LoVo (cell line): ENCODE measurements at places on chromosomes 7 and 10.
A peak's percentile ranks its signal among the peaks of the same experiment; 100 is the strongest.

- no peak for DNase-seq
Measured at GRCh38 chr10:25388862-25389206, 214.0 kb downstream of the GPR158 start.

DNA sequence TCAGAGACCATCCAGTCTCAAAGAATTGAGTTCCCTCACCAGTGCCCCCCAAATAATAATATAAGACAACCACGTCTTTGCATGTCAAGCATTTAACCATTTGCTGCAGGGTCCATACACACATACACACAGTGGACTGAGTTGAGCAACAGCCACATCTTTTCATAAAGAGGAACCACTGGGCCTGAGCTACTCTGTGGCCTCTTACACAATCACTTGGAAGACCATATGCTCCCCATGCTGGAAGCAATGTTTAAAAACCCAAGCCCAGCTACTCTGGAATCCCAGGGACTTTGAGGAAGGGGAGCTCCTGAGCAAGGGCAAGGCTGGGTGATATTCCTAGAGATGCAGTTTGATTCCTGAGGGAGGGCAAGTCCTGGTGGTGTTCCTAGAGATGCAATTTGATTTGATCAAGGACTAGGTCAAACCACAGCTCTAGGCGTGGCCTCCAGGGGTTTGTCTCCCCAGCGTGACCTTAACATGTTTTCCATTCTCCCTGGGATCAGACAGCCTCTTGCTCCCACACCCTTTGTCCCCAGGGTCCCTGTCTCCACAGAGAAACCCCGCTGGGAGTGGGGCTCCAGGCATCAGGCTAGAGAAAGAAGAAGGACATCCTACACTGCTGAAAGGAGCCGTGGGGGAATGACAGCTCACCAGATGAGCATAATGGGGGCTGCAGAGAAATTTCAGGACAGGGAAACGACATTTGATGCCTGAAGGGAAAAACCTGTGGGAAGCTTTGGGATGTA, 376.2 kb upstream of the MGMT start:
- no peak for DNase-seq

DNA sequence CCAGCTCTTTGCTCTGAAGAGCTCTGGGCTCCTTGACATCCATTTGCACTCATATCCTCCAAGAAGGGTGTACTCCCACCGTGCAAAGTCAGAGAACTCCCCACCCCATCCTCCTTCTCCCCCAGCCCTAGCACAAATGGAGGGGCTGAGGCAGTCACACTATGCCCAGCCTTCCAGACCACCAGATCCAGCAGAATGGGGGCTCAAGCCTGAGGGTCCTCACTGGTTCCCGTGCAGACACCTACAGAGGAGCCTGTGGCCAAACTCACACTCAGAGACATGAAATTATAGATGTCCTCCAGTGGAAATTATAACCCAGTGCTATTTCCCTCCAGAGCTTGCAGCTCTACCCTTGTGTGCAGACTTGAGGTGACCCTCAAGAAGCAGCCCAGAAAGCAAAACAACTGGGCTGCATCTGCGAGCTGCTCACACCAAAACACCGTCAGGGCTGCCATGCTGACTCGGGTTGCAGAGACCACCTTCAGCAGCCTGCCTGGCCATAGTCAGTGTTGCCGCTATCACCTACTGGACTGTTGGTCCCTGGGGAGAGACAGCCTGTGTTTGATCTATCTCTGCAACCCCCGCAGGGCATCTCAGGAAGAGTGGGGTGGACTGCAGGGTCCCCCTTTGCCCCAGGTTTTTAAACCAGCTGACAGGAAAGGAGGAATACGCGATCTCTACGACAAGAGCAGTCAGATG, 7.4 kb downstream of the ZNF488 start:
- DNase-seq, result no peak

DNA sequence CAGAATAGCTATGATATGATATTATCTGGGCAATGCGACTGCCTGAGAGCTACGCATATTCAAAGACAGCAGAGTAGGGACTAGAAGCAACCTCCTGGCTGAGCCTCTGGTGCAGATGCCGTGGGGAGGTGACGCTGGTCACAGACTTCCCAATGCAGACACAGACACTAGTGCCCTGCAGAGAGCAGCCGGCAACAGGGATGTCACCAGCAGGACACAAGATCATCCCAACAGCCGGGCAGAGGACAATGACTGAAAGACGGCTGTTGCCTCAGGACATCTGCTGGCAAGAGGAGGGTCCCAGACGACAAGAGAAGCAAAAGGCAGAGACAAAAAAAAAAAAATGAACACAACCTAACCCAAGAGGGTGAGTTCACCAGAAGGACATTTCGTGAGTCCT, 104.6 kb downstream of the CALN1 start:
- no peak for DNase-seq

GRCh38 chr7:128200376-128200775, 40.7 kb upstream of the LEP start:
- no peak for DNase-seq

DNA sequence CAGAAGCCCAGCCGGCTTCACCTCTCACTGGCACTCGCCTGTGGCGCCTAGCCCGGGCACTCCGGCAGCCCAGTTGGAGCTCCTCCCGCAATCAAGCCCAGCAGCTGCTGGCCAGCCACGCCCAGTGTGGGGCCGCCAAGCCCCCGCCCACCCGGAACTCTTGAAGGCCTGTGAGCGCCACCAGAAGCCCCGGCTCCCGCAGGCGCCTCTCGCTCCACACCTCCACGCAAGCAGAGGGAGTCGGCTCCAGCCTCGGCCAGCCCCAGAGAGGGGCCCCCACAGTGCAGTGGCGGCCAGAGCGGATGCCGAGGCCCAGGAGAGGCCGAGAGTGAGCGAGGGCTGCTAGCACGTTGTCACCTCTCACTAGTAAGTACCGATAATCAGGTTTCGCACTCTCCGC, 240.7 kb downstream of the TFEC start:
- DNase-seq, result no peak

GRCh38 chr7:66276363-66276762, 71.2 kb downstream of the TPST1 start:
- DNase-seq, result no peak

GRCh38 chr7:85055906-85056305, 130.9 kb downstream of the SEMA3D start:
- DNase-seq, result no peak

DNA sequence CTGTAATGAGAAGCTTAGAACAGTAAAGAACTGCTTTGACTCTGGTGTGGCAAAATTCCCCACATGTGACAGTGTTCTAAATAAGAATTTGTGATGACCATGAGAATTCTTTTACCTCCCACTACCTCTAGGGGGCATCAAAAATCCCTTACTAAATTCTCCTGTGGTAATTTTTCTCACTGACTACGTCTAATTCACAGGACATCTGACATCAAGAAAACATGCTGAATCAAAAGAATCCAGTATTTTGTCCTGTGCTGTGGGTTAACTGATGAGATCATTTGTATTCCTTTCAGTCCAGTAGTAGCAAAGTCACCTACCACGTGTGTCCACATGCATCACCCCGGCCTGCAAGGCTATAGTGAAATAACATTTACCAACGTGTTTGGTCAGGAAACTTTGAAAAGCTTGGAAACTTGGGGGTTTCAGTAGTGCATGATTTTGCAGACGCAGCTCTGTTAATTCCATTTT, 103.8 kb downstream of the ATE1 start:
- peak; percentile 13 for DNase-seq

DNA sequence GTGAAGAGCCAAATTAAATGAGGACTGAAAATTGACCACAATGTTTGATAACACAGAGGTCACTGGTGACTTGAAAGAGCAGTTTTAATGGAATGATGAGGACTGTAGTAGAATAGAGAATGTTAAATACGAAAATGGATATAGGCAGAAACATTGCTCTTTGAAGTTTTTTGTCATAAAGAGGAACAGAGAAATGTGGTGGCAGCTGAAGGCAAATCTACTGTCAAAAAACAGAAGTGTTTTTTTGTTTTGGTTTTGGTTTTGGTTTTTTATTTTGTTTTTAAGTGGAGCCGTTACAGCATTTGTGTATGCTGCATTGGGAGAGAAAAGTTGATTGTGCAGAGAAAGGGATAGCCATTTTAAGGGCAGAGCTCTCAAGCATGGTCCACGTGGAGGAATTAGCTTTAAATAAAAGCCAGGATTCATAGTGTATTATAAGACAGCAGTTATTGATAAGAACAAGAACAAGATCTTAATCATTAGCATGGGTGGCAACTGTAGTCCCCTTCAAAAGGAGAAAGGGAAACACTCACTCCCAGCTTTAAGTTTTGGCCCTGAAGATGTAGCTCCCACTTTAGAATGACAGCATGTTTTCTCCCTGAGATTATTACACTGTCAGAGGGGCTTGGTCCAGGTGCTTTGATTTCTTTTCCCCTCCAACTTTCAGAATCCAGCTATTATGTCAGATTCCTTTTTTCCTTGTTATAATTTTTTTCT, 156.7 kb upstream of the BET1 start:
- no peak for DNase-seq

DNA sequence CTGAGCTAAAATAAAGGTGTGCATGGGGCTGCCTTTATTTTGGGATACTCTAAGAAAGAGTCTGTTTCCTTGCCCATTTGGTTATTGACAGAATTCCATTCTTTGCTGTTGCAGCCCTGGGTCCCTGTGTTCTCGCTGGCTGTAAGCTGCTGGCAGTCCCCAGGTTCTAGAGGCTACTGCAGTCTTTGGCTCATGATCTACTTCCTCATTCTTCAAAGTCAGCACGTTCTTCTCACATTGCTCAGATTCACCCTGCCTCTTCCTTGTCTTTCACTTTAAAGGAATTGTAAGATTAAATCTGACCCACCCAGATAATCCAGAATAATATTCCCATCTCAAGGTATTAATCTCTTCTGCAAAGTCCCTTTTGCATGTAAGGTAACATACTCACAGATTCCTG, 620.3 kb downstream of the CCSER2 start:
- DNase-seq, result no peak

DNA sequence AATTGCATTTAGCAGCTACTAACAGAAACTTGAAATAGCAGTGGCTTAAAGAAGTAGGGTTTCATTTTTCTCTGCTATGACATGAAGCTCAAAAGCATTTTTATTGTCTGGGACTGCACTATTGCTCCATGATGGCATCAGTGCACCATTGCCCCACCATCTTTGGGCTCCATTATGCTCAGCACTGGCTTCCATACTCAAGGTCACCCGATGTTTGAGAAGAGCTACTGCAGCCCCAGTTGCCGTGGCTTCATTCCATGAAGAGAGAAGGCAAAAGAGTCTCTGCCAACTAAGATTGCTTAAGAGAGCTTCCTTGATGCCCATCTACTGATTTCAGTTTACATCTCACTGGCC, 192.2 kb upstream of the LRGUK start:
- DNase-seq, result no peak

DNA sequence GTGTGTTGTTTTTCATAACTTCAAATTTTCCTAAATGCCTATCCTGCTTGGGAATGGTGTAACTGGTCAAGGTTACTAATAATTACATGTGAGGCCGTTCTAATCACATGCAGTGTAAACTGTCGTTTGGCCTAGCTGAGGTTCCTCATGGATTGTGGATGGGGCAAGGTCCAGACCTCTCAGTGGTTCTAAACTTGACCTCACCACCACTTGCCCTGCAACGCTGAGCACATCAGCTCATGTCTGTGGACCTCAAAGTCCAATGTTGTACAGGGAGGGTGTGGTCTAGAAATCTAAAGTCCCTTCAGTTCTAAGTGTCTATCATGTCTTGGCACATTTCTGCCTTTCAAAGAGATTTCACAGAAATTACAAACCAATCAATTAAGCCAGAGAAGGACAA, 15.6 kb downstream of the RBP3 start:
- no peak for DNase-seq

- no peak for DNase-seq
Measured at GRCh38 chr7:2834748-2835441, 9.2 kb downstream of the GNA12 start.

DNA sequence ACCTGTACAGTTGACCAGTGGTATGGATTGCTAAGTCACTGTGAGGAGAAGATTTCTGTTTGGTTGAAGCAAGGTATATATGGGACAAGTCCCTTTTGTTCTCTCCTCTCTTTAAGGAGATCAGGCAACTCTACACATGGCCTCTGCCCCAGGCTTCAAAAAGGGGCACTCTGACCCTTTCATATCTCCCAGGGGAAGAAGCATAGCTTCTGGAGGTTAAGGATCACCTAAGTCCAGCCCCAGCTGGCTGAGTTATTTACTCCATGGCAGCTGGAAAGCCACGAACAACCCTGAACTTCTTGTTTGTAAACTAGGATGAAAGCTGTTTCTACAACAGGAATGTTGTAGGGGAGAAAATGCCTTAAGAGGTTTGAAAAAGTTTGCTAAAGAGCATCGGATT, 129.2 kb upstream of the FEZF1 start:
- no peak for DNase-seq

DNA sequence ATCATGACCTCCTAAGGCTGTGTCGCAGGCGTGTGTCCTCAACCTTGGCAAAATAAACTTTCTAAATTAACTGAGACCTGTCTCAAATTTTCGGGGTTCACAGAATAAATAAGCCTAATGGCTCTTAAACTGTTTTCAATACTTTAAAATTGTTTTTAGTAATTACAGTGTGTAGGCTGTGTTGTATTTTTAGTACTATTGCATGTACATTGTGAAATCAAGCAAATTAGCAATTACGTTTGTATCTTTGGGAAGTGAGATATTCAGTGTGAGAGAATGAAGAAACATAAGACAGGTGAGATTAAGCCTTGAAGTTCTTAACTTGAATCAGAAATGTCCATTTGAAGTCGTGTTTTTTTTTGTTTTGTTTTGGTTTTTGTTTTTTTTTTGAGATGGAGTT, 4.8 kb upstream of the AKR1B10 start:
- DNase-seq, result no peak

DNA sequence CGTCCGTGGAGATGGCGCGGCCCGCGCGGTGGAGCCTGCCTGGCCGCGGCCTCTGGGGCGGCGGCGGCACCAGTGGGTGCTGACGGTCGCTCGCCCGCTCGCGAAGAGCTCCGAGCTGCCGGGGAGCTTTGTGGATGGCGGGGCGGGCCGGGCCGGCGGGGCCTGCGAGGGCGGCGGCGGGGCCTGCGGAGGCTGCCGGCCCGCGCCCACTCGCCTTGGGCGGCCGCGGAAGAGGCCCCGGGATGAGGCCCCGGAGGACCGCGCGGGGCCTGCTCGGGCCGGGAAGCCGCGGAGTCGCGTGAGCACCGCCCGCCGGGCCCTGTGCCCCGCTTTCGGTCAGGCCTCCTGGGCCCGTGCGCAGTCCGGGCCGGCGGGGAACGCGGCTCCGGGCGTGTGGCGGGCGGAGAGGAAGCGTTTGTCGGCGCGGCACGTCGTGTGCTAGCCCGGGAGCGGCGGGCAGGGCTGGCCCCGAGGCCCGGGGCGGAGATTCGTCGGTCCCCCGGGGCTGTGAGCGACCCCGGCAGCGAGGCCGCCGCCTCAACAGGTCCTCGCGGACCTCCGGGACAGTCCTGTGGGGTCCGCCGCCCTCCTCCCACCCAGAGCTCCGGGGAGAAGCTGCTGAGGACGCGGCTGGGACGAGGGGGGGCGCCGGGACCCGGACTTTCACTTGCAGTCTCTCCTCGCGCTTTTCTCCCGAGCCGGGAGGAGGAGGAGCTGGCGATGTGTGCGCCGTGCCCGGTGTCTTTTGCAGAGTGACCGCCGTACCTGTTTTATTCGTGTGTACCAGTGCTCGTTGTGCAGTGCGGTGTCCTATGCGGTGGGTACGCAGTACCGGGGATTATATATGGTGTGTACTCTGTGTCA, 578 bp downstream of the ZMYND11 start:
- peak; percentile 35 for DNase-seq

GRCh38 chr10:287814-288213, 152.6 kb downstream of the ZMYND11 start:
- DNase-seq, result peak; percentile 23

GRCh38 chr10:105559333-105560097, 918.4 kb downstream of the SORCS3 start:
- DNase-seq, result no peak
